ENCODE measurements at places on chromosomes 6 and 20.

- no peak for DNase-seq
Measured at GRCh38 chr6:23174781-23175361, 605.5 kb downstream of the HDGFL1 start.

DNA sequence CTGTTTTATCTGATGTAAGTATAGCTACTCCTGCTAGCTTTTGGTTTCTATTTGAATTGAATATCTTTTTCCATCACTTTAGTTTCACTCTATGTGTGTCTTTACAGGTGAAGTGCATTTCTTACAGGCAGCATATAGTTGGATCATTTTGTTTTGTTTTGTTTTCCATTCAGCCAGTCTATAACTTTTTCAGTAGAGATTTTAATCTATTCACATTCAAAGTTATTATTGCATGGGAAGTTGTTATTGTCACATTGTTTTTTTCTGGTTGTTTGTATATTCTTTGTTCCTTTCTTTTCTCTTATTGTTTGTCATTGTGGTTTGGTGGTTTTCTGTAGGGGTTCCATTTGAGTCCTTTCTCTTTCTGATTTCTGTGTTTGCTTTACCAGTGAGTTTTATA is 151.2 kb downstream of the PDE10A start:
- no peak for DNase-seq

- no peak for DNase-seq
Measured at GRCh38 chr6:122563364-122564052, 46.7 kb upstream of the PKIB start.

GRCh38 chr6:166470029-166470862 is 87.5 kb upstream of the MPC1 start:
- DNase-seq = no peak

- DNase-seq = no peak
Measured at GRCh38 chr20:19012676-19013075, 199.1 kb downstream of the SCP2D1 start.

- no peak for DNase-seq
Measured at GRCh38 chr20:934186-934840, 18.2 kb upstream of the ANGPT4 start.

- no peak for DNase-seq
Measured at GRCh38 chr20:32006841-32007786, 3.1 kb upstream of the CCM2L start.

DNA sequence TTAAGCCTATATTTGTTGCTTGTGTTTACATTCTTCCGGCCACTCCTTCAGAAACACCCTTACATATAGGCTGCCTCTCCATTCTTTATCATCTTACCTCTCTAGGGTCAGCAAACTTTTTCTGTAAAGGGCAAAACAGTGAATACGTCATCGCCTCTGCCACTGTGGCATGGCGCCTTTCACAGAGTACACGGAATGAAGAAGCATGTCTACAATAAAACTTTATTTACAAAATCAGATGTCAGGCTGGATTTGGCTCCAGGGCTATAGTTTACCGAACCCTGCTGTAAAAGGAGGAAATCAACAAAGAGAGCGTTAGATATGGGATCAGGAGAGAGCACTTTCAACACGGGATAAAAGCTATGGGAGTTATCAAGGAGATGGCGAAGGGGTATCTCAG is 9.3 kb upstream of the NCR2 start:
- DNase-seq = no peak

DNA sequence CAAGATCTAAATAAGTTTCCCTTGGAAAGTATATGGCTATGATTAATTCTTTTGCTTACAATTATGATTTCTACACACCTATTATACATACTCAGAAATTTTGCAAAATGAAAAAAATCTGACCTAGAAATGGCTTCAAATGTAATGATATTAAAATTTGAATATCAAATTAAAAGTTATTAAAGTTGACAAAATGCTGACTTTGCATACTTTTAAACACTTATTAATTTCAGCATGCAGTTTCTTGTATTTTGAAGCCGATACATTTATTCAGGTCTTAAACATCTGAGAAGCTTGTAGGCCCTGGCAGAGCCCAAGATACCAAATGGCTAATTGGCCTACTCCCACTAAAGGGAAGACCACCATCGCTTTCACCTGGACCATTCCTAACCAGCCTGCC is 59.8 kb downstream of the SMLR1 start:
- DNase-seq = no peak

DNA sequence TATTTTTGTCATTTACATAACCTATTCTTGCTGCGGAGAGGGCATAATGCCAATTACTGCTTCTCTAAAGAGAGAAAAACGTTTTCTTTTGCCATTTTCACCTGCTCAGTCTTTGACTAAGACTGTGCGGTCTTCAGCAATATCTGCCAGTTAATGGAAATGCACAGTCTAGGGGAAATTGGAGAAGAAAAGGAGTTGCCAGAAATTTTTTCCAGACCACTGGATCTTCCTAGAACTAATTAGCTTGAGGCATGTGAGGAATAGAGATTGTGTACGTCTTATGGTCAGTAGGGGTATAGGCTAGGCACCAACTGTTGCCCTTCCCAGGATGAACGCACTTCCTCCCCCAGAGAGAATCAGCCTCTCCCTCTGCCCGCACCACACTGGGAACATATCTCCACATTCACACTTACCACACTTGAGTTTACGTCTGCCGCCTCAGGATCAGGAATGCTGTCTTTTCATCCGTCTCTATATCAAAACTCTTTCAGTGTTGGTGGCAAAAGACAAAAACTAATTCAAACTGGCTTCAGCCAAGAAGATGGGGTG is 67.9 kb upstream of the E2F3 start:
- no peak for DNase-seq

GRCh38 chr6:132483779-132484679 is 28.9 kb downstream of the STX7 start:
- no peak for DNase-seq

DNA sequence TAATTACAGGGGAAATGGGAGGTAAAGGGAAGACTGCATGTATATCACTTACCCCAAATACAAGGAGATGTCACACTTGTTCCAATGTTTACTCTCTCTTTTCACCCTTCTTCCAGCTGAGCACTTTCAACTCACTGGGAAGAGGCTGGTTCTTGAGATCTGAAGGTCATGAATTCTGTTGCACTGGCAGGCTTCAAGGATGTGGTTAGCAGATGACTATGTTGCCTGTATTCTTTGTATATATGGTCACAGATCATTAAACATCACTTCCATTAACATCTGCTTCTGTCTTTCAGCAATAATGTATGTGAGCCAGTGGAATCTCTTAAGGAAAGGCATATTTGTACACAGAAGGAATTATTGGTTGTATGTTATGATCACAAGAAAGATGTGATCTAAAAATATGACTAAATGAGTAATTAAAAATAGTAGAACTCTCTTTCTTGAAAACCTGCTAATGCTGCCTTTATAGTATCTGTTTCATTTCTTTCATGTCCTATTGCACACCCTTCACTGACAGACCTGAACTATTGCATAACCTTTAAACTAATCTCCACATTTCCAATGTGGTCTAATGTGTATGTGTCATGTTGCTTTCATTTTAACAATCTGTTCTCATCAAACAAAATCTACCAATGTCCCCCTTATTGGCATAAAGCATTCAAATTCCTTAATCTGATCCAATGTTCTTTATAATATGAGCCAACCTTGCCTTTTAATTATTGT is 131.4 kb upstream of the EPHA7 start:
- no peak for DNase-seq

DNA sequence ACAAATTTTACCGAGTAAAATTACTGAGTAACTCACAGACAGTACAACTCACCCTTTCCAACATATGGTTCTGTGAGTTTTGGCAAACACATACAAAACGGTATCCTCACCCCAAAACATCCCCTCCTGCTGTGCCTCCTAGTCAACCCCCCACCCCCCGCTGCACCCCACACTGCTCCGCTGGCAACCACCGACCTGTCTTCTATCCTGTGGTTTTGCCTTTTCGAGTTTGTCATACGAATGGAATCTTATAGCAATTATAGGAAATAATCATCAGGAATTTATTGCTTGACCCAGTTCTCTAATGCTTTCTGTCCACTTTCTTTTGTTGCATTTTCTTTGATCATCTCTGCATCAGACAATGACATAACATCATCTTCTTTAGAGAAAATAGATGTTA is 312.3 kb downstream of the KIF16B start:
- DNase-seq = no peak

DNA sequence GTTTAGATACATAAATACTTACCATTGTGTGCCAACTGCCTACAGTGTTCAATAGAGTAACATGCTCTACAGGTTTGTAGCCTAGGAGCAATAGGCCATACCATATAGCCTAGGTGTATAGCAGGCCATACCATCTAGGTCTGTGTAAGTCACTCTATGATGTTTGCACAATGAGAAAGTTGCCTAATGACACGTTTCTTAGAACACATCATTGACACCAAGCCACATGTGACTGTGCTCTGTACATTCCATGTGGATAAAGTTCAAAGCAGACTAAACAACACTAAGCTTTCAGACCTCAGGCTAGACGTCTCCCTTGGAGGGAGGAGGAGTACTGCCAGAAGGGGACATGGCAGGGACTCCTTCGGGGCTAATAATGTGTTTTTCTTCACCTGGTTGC is 93.6 kb downstream of the KIF16B start:
- no peak for DNase-seq

GRCh38 chr6:1485678-1486077 is 96.3 kb downstream of the FOXF2 start:
- no peak for DNase-seq

DNA sequence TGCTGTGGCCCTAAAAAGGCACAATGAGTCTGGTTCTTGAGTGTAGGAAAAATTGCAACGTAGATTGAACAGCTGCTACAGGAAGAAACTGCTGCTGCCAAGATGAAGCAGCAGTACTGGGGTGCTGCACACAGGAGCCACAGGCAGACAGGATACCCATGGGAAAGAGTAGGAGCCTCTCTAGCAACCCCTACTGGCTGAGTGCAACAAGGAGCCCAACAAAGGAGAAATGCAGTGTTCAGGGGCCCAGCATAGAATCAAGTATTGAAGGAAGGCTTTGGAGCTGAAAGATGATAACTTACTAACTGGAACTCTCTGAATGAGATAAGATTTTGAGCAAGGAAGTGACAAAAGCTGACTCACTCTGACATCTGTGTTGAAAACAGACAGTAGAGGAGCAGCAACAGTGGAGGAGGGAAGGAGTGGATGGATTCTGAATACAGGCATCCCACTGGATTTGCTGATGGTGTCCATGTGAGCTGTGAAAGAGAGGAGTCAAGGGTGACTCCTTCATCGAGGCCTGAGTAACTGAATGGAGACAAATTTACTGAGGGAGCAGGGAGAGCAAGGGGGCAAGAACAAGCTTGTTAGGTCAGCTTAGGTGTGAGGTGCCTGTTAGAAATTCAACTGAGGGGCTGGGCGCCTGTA is 534.7 kb upstream of the JARID2 start:
- DNase-seq = no peak

DNA sequence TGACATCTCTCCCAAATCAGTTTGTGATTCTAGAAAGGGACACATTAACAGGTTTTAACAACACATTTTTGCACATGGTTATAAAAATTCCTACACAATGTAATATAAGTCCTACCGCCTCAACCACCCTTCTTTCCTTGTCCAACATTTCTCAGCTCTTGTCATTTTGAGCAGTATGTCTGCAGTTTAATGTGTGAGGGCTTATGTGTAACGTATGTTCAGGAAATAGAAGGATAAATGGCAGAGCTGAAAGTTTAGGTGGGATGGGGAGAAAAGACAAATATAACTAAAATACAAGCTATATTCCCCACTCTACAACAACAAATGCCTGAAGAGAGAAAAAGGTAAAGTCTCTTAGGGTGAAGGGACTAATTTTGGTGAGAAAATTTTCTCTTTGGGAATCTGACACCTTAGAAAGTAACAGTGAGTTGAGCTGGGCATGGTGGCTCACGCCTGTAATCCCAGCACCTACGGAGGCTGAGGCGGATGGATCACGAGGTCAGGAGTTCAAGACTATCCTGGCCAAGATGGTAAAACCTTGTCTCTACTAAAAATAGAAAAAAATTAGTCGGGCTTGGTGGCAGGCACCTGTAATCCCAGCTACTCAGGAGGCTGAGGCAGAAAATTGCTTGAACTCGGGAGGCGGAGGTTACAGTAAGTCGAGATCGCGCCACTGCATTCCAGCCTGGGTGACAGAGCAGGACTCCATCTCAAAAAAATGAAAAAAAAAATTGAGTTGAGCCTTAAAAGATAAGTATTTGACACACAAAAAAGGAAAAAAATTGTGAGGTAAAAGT is 5.1 kb downstream of the PNRC1 start:
- DNase-seq = no peak

DNA sequence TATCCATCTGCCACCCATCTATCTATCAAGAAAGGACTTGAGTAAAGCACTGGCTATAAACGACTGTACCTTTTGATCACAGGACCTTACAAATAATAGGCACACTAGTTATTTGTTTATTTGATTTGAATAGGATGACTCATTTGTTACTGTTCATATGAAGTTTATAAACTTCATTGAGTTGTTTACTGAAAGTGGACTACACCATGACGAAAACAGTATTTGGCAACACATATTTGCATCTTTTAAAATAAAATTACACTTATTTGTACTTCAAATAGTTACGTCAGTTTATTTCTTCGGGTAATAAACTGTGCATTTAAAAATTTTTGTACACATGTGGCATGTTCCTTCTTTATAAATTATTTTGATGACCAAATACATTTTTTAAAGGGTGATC is 133.0 kb downstream of the OGFRL1 start:
- no peak for DNase-seq

Measured in pancreas (tissue), 10 donors.